Fibroblast of skin of left biceps (primary cell): ENCODE measurements at places on chromosomes 3 and 15.

DNA sequence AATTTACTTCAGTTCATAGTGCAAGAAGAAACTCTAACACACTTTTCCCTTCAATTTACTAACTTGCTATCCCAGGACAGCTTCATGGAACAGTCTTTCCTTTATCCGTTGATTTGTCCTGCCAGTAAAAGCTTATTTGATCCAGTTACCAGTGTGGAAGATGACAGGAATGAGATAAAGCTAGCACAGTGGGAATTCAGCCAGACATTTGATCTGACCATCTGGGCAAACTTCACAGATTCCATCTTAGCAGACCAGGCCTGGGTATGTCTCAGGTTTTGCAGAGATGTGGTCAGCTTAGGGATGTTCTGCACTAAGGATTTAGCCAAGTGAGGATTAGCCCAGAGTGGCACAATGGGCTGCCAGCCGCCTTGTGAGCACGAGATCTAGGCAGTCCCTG lies 19.7 kb downstream of the CEMIP start:
- DNase-seq, result no peak

DNA sequence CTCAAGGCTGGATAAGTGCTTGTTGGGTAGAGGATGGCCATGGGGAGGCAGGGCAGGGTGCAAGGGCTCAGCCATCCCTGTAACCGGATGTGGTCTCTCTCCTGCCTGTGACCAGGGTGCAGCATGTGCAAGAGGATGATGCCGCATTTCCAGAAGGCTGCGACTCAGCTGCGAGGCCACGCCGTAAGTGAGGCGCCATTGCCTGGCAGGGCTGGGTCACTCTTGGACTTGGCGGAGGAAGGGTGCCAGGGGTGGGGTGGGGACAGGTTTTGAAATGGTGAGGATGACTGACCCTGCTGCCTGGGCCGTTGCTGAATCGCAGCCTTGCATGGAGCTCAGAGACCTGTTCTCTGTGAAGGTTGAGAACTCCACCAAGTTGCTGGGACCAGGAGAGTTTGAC lies 49.3 kb downstream of the PDIA5 start:
- DNase-seq, result no peak

DNA sequence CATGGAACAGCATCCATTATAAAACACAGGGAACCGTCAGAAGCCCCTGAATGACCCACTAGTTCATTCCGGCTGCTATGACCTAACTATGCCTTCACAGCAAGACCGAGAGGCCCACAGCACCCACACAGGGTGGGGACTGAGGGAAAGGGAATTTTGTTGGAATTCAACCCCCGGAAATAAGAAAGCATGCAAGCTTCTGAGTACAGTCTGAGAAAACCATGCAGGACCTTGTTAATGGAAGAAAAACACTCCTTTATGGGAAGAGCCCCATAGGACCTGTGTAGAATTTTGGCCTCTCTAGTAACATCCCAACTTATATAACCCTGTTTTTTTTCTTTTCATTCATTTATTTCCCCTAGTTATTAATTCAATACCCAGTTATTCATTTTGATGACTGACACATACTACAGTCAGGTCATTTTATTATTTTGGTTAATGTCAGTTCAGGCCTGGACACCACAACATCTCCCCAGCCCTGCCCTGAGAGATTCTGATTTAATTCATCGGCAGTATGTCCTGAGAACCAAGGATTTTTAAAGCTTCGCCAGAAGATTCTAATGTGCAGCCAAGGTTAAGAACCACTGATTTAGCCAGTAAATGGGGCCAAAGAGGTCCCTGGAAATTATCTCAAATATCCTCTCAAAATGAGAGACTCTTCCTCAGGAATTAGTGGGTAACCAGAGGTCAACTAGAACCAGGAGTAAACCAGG lies 231.6 kb upstream of the GOLGA6L4 start:
- DNase-seq, result no peak

DNA sequence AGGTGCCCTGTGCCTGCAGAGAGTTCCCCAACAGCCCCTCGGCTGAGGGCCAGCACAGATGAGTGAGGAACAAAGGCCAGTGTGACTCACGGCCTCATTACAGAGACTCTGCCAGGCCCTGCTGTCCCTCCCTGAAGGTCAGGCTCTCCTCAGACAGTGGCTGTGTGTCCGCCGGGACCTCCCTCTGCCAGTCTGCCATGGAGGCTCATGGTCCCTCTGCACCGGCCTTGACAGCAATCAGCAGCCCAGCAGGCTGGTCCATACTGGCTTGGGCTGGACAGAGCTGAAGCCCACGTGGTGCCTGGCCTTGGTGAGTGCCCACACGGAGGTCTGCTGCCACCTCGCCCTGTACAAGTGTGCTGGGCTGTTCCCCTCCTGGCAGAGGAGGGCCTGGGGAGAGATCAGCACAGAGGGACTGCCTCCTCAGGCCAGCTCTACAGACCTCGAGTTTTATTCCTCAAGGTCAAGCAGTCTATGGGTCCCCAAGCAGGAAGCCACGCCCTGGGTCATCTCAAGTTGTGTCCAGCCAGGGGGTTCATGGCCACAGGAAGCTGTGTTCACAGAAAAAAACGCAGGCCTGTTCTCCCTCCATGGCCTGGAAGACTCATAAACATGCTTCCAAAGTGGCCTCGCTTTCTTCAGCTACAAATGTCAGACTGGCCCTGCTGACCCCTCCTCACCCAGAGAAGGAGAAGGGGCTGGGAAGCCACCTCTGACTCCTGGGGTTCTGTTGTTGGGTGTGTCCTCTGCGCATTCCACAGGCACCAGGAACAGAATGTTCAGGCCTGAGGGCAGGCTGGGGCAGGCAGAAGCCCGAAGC lies 27.0 kb downstream of the SLC41A3 start:
- DNase-seq, result no peak

GRCh38 chr3:104359546-104359945 lies 1007.2 kb upstream of the ALCAM start:
- peak; percentile 88 for DNase-seq

GRCh38 chr15:63864186-63864585 lies 30.4 kb upstream of the HERC1 start:
- DNase-seq, result no peak

- DNase-seq, result no peak
These were observed 1.2 kb downstream of the SIDT1 start for GRCh38 chr3:113533534-113533892.

DNA sequence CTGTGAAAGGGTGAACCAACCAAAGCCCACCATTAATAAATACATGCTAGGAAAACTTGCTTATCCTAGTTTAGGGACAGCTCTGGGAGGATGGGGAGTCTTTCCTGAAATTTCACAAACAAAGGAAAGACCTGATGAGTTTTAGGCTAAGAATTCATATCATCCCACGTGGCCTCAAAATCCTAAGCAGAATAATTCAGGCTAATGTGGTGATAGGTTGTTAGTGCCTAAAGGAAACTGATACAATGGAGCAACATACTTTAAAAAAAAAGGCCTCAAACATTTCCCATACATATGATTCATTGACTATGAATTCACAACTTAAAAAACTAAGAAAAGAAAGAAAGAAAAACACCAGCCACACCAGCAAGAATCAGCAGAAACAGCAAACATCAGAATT lies 126.9 kb upstream of the CNTN4 start:
- peak; percentile 90 for DNase-seq

DNA sequence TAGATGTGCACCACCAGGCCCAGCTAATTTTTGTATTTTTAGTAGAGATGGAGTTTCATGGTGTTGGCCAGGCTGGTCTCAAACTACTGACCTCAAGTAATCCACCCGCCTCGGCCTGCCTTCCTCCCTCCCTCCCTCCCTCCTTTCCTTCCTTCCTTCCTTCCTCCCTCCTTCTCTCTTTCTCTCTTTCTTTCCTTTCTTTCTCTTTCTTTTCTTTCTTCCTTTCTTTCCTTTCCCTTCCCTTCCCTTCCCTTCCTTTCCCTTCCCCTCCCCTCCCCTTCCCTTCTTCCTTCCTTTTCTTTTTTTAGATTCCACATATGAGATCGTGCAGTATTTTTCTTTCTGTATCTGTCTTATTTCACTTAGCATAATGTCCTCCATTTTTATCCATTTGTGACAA lies 81.3 kb downstream of the FAM81A start:
- DNase-seq, result no peak

DNA sequence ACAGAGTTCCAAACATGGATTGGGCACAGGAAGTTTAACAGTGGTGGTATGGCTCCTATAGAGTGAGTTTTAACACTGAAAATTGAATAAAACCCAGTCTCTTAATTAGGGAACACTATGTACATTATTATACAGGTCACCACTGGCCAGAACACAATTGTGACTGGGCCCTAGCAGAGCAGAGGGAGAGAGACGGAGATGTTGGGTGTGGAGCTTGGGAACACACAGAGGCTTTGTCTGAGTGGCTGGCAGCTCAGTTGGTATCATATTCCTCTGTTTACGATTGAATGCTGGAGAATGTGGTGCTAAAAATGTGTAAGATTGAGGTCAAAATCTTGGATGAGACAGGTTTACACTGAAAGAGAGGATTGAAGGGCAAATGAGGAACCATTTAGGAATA lies 6.8 kb upstream of the MOBP start:
- DNase-seq, result no peak

DNA sequence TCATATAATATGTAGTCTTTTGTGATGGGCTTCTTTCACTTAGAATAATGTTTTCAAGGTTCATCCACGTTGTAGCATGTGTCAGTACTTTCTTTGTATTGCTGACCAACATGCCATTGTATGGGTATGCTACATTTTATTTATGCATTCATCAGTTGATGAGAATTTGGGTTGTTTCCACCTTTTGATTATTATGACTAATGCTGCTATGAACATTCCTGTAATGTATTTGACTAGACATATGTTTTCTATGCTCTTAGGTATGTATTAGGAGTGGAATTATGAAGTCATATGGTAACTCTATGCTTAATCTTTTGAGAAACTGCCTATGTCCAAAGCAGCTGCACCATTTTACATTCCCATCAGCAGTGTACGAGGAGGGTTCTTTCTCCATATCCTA lies 3.2 kb upstream of the PODXL2 start:
- DNase-seq, result peak; percentile 48

DNA sequence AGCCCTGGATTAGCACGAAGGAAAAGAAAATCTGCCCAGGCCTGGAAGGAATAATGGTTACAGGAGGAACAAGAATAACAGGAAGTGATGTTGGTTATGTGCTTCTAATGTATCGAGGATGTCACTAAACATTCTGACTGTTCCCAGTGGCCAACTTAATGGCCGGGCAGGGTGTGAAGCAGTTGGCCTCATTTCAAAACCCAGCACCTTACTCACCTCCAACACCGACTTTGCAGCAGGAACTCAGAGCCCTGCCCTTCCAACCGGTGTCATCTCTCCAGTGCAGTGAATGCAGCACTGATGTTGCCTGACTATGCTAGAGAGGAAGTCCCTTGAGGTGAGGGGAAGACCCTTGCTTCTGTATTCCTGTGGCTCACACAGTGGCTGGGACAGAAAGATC lies 162.4 kb upstream of the LRTM1 start:
- DNase-seq, result no peak

- no peak for DNase-seq
These were observed 21.6 kb upstream of the TAFA4 start for GRCh38 chr3:68953816-68954444.

DNA sequence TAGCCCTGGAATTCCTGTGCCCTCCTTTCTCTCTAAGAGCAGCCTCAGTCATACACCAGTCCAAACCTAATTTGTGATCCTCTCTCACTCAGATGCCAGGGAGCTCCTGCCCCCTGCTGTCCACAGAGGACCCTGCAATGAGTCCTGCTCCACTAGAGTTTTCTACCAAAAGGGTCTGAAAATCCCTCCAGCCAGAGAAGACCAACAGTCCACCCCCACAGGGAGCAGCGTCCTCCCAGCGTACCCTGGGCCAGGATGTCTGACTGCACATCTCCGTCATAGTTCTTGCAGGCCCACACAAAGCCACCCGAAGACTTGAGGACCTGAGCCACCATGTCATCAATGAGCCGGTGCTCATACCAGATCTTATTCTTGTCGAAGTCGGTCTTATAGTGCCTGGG lies 15.4 kb downstream of the IDH2 start:
- no peak for DNase-seq

DNA sequence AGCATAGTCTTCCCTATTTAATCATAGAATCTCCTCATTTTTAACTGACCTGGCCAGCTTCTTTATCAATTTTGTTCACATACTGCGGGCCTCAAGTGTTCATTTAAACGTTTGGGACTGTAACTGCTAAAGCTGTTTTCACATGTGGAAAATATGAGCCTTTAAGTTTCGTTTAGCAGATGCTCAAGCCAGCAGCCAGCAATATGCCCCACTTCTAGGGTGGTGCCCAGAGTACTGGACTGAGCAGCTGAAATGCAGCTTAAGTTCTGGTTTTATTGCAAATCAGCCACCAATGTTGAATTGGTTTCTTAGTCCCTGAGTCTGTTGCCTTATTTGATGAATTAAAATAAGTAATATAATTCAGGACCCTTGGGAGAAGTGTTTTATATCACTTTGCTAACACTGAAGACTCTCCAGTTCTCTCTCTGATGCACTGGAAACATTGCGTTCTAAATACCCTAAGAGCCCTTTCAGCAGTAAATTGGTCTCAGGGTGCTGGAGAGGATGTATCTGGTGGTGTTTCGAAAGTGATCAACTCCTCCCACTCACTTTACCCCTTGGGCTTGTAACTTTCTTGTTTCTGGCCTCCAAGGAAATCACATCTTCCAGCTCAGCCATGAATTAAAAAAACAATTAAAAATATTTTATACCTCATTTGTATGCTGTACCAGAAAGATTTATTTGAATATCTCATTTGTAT lies 61.7 kb downstream of the B3GALNT1 start:
- DNase-seq, result no peak

GRCh38 chr3:59288951-59289350 lies 239.1 kb upstream of the CFAP20DC start:
- DNase-seq, result no peak

DNA sequence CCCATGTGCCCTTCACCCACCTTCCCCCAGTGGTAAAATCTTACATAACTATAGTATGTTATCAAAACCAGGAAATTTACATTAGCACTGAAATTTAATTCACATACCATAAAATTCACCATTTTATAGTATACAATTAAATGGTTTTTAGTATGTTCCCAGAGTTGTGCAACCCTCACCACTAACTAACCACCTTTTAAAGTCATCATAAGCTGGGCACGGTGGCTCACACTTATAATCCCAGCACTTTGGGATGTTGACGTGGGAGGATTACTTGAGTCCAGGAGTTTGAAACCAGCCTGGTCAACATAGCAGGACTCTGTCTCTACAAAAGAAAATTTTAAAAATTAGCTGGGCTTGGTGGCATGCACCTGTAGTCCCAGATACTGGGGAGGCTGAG lies 13.7 kb downstream of the FRMD5 start:
- no peak for DNase-seq

DNA sequence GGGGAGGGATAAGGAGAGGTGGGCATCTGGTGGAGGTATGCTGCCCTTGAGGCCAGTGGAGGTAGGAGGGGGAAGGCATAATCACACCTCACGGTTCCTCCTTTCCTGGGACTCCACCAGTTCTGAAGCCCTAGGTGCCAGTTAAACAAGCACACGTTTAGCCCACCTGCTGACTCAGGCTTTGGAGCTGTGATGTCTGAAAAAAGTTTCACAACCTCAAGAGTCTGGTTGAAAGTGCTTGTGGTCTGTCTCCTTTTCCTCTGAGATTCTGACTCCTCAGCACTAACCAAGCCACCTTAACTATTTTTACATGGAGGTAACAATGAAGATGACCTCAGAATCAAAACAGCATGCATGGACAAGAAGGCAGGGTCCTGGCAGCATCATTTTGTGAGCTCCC lies 23.0 kb downstream of the HPS3 start:
- DNase-seq, result no peak

GRCh38 chr3:61299343-61300005 lies 48.2 kb upstream of the FHIT start:
- DNase-seq, result no peak

- DNase-seq, result no peak
These were observed 729.1 kb downstream of the NTRK3 start for GRCh38 chr15:87527416-87527815.
